ENCODE measurements at places on chromosomes 6 and 20.

GRCh38 chr20:34689486-34689885 is 12.6 kb upstream of the PIGU start:
- no peak for DNase-seq

- DNase-seq, result no peak
These were observed 25.8 kb downstream of the SDHAF4 start for GRCh38 chr6:70592391-70593117.

DNA sequence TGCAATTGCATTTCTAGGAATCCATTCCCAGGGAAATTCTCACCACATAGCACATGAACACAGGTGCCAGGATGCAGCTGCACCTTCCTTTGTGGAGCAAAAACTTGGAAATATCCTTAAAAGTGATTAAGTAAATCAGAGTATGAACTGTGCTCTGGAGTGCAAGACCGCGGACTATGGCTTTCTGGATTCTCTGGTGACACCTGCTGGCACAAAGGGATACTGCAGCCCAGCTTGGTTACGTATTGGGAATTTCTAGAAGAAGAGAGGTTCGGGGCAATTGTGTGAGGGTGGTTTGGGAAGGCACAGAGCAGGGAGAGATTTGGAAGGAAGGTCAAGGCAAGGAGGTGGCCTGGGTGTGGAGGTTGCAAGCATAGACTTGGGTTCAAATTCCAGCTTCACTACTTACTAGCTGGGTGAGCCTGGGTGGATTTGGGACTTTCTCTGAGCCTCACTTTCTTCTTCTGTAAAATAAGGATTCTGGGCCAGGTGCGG is 15.9 kb upstream of the PEDS1 start:
- no peak for DNase-seq

- DNase-seq, result no peak
These were observed 9.4 kb upstream of the MROH8 start for GRCh38 chr20:37188787-37189186.

DNA sequence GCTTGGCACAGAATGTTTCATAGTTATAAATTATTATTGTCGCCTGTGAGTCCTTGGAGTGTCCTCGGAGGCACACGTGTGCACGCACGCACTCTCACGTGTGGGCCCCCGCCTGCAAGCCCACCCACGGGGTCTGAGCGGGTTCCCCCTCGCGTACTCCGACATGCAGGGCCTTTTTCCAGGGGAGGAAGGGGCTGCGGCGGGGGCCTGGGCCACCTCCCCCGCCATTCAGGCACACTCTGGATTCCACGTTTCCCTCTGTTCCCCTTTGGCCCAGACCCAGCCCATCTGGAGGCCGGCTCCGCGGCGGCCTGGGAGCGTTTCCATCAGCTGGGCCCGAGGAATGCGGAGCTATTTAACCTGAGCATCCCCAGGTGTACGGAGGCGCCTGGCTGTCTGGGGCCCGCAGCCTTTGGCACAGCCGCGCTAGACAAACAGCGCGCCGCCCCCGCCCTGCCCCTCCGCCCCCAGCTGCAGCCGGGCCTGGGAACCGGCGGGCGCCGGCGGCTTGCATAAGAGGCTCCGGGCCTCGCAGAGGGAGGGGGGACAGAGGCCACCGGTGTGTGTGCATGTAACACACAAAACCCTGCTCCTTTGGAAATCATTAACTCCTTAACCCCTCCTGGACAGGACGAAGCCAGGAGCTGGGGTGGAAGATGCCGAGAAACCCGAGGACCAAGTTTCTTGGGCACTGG is 3.3 kb downstream of the ID1 start:
- DNase-seq, result no peak

- DNase-seq, result no peak
These were observed 312.0 kb downstream of the ZFAND3 start for GRCh38 chr6:38131527-38131965.

All from cortex of kidney (tissue), 1 donor.